ENCODE measurements at places on chromosomes 11 and 22.

- DNase-seq = no peak
Observed at GRCh38 chr11:116895048-116895757, 57.8 kb upstream of the APOA1 start.

GRCh38 chr11:78438298-78438975 lies 20.8 kb upstream of the GAB2 start:
- DNase-seq = no peak

- no peak for DNase-seq
Observed at GRCh38 chr11:123047266-123047946, 14.5 kb downstream of the HSPA8 start.

DNA sequence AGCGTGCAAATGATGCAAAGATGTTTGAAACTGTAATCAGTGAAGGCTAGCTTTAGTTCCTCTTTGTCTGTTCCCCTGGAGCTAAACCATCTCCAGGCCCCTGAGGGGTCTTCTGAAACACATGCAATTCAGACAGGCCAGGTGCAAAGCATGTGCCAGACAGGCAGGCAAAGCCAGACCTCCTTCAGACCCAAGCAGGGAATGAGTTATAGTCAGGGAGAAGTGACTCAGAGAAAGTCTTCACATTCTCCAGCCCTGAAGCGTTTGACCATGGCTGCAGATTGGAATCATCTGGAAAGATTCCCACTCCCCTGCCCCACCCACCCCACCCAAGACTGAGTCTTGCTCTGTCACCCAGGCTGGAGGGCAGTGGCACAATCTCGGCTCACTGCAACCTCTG lies 187.0 kb upstream of the ISX start:
- DNase-seq = no peak

DNA sequence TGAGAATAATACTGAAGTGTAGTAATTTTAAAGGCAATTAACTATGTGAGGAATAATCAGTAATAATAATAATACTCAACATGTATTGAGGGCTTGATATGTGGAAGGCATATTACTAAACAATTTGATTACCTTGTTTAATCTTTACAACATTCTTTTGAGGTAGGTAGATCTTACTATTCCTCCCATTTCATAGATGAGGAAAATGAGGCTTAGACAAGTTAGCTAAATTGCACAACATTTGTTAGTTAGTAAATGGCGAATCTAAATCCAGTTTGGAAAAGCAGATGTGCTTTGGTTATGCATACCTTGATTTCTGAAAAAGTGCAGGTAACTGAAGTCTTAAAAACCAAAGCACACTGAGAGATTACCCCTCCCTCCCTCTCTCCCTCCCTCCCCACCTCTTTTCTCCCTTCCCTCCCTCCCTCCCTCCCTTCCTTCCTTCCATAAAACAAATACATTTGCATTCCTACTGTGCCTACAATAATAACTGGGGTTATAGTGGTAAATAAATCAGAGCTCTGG lies 93.1 kb upstream of the MTMR2 start:
- no peak for DNase-seq

DNA sequence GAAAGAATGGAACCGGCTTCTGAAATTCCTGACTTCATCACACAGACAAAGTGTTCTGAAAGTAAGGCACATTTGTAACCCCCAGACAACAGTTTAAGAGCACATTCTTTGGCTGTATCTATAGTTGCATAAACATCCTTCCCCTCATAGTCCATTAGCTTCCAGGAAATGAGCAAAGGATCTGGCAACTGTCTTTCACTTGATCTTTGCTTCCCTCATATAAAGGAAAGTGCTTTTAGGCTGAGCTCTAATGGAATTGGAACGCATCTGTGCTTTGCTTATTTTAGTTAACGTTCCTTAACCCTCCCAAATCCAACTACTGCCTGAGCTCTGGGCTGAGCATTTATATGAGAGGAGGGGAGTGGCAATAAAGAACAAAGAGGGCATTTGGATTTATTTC lies 76.9 kb upstream of the API5 start:
- no peak for DNase-seq

GRCh38 chr11:30457087-30457486 lies 129.1 kb downstream of the MPPED2 start:
- DNase-seq = no peak

DNA sequence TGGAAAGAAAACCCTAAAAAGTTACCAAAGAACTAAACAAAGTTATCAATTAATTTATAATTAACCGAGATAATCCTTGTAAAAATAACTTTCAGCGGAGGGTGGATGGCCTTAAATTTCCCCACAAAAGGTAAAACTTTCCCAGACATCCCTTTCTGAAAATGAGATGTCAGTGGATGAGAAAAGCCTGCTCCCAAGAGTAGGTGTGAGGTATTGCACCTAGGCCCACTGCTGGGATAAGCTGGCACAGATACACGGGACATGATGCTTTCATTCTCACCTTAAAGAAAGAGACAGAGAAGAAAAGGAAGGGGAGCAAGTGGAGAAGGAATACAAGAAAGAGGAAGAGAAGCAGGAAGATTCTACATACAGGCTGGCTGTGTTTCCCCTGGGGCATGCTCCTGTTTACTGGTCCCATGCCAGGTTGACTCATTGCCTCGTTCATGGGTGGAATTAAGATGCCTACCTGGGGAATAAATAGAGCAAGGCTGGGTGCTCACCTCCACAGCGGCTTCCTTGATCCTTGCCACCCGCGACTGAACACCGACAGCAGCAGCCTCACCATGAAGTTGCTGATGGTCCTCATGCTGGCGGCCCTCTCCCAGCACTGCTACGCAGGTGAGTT lies at the start of gene SCGB2A2:
SCGB2A2 (plus strand) TSS at position 505 of the 625 bp plus-strand sequence; CDS start at position 564, 59 bp downstream.
- no peak for DNase-seq

- no peak for DNase-seq
Observed at GRCh38 chr11:18253233-18253632, 4.8 kb upstream of the SAA2 start.

GRCh38 chr11:129374081-129374992 lies 1.3 kb upstream of the BARX2 start:
- DNase-seq = no peak

GRCh38 chr11:122395282-122395681 lies 260.2 kb upstream of the UBASH3B start:
- no peak for DNase-seq

- no peak for DNase-seq
Observed at GRCh38 chr11:28938091-28938490, 829.9 kb downstream of the METTL15 start.

DNA sequence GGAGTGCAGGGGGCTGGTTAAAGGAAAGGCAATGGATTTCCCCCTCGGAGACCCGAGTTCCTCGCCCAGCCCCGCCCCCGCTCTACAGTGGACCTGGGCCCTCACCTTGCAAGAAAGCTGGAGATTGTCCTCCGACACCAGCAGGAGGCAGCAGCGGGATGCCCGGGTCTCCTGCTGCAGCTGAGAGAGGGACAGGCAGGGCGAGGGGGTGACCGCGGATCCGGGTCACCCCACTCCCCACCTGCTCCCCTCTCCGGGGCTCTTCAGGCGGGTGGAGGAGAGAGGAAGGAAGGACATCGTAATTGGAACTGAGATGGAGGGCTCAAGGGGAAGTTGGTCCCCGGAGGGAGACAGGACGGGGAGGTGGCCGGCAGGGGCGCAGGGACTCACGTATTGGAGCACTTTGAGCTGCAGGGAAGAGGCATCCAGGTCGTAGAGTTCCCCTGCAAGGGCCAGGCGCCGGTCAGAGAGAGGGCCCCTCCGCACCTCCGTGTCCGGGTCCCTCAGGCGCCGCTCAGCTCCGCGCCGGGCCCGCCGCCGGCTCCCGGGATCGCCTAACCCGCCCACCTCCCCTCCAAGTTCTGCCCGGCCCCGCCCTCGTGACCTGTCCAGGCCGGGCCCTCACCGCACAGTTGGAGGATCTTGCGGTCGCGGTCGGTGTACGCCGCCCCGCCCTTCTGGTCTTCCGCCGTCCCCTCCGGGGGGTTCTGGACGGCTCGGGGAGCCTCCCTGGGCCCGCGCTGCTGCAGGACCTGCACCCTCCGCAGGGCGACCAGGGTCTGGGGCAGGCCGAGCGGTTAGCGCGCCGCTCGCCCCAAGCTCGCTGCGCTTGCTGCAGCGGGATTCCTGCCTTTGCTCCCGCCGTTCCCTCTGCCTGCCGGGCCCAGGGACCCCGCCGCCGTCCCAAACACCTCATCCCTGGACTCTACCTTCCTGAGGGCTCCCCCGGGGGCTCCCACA lies 84.1 kb downstream of the PDE2A start:
- DNase-seq = no peak

DNA sequence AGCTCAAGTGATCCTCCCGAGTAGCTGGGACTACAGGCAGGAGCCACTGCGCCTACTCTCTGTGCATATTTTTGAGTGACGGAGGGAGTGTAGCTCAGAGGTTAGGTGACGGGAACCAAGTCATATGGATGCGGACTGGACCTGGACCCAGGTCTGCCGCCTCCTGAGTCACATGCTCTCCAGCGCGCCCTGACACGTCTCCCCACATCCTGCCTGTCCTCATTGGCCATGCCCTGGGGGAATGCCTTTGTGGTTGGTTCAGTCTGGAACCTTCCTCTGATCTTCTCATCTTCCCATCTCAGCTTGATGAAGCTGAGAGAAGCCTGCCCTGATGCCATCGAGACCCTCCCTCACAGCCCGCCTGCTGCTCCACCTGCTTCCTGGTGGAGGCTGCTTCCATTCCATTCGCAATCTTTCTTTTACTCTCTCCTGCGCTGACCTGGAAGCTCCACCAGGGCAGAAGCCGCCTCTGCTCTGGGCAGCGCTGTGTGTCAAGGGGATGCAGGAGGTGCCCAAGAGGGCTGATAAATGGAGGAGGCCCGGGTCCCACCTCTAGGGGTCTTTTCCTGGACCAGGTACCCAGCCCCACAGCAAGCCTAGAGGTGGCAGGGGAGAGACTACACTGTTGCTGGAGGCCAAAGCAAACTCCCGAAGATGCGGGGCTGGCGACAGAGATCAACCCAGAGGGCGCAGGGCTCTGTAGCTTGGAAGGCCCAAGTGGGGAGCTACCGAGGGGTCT lies 13.9 kb upstream of the BAIAP2L2 start:
- DNase-seq = no peak

DNA sequence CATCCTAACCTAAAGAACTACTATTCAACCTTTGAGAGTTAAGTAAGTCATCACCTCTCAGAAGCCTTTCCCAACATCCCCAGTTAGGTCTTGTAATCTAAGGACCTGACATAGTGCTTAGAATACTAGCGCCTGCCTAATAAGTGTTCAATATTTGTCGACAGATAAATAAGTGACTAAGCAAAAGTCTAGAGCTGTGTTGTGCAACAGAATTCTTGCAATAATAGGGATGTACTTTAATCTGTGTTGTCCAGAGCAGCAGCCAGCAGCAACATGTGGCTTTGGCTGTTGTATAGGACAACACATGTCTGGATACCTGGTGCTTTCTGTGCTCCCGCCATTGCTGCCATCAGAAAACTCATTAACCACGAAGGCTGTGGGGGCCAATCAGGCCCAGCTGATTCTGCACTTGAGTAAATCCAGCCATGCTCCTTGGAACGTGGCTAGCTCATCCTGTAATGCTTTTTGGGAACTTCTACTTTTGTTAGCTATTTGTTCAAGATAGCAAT lies 66.8 kb upstream of the NTM start:
- DNase-seq = no peak

DNA sequence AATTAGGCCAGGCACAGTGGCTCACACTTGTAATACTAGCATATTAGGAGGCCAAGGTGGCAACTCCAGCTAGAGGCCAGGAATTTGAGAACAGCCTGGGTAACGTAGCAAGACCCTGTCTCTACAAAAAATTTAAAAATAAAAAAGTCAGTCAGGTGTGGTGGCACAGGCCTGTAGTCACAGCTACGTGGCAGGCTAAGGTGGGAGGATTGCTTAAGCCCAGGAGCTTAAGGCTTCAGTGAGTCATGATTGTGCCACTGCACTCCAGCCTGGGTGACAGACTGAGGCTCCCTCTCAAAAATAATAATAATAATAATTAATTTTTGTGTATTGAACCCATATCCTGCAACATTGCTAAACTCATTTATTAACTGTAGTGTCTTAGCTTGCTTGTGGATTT lies 15.3 kb upstream of the TRIM29 start:
- no peak for DNase-seq

DNA sequence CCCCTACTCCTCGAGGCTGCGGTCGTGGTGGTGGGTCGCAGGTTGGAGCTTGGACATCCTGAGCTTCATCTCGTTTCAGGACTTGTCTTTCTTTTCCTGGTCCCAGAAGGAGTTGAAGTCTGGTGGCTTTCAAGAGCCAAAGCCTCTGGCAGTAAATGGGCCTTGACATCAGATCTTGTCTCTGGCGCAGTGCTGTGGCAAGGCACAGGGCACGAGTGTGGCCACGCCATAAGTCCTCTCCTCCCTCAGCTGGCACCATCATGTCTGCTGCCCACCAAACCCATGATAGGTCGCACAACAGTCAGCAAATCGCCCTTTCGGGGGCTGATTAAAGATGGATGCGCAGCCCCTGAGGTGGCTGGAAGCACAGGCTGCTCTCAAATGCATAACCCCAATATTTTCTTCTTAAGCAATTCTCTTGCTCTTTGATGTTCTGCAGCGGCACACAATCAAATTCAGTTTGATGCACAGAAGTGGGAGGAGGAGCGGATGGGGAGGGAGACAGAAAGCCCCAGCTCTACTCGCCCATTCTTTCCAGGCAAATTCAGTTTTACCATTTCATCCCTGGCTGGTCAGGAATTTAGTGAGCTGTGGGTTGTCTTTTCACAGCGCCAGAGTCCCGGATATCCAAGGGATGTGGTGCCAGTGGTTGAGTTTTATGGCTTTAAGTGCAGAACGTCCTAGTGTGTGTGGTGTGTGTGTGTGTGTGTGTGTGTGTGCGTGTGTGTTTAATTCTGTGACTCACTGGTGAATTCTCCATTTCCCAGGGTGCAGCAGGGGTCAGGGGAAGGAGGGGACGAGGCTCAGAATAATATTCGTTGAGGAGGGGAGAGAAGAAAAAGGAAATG lies 162.0 kb downstream of the DSCAML1 start:
- DNase-seq = no peak

GRCh38 chr11:80297858-80298632 lies 857.2 kb upstream of the TENM4 start:
- no peak for DNase-seq

DNA sequence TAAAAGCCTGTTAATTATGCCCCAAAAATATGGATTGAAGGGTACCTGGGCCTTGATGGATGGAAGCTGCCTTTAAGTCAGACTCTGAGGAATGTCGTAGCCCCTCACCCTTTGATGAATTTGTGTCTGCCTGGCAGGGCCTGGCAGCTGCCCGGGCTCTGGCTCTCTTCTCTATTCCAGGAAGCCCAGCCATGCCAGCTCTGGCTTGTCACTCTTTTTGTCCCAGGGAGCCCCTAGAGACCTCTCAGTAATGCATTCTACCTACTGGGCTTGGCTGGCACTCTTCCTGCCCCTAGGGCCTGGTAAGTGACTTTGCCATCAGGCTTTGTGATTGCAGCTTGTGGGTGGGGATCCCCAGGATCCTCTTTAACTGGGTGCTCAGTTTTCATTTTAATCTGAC lies 103.8 kb downstream of the GRIK4 start:
- no peak for DNase-seq

GRCh38 chr22:44583061-44583760 lies 85.2 kb upstream of the RTL6 start:
- DNase-seq = no peak

Data from stimulated activated CD4-positive, alpha-beta T cell treated with anti-CD3 and anti-CD28 coated beads, Interleukin-2, amount 100 ng/mL, for 4 hours (primary cell).